ENCODE measurements at places on chromosomes 4 and X. TPM values are rescaled to one million over a fixed set of nuclear protein-coding genes. Genes with fewer than 3 reads are reported as not detected.

- no peak for DNase-seq
These were observed 137.4 kb upstream of the GUCY1A1 start for GRCh38 chr4:155529272-155529671.

DNA sequence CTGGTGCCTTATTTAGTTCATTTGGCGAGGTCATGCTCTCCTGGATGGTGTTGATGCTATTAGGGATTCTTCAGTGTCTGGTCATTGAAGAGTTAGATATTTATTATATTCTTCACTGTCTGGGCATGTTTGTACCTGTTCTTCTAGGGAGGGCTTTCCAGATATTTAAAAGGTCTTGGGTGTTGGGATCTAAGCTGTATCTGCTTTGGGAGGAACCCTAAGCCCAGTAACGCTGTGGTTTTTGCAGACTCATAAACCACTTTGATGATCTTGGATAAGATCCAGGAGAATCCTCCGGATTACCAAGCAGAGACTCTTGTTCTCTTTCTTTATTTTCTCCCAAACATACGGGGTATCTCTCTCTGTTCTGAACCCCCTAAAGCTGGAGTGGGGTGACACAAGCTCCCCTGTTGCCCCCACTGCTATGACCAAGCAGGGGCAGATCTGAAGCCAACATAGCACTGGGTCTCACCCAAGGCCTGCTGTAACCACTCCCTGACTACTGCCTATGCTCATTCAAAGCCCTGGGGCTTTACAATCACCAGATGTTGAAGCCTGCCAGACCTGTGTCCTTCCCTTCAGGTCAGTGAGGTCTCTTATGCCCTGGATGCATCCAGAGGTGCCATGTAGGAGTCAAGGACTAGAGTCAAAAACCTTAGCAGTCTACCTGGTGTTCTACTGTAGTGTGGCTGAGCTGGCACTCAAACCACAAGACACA lies 187.6 kb downstream of the GUCY2F start:
- no peak for DNase-seq

TMEM47 gene
- 29.4 TPM for polyA plus RNA-seq

GRCh38 chr4:475962-476361 lies 23.0 kb downstream of the ZNF721 start:
- no peak for DNase-seq

DNA sequence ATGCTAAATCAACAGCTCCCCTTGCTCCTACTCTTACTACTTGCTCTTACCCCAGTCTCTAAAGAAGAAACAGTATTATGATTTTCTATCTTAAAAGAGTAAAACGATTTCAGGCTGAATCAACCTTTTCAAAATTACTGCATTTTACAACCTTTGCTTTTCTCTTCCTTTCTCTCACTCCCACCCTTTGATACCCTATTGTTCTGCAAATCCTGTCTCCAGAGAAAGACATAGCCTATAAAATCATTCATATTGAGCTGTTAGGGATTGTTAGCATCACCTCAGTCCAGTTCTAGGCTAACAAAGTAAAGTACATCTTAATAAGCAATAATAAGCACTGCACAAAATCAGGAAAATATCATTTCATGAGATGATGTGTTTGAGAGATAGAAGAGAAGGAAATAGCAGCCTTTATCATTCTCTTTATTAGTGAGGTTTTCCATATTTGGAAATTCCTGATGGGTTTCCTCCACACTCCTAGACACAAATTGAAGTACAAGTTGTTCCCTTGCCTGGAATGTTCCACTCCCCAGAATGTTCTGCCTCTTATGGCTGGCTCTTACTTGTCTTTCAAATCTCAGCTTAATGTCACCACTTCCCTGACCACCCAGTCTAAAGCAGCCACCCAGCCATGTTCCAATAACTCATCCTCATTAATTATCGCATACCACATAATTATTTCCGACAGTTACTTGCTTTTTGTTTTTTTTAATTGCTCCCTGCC lies 219.7 kb downstream of the PALLD start:
- DNase-seq: no peak

DNA sequence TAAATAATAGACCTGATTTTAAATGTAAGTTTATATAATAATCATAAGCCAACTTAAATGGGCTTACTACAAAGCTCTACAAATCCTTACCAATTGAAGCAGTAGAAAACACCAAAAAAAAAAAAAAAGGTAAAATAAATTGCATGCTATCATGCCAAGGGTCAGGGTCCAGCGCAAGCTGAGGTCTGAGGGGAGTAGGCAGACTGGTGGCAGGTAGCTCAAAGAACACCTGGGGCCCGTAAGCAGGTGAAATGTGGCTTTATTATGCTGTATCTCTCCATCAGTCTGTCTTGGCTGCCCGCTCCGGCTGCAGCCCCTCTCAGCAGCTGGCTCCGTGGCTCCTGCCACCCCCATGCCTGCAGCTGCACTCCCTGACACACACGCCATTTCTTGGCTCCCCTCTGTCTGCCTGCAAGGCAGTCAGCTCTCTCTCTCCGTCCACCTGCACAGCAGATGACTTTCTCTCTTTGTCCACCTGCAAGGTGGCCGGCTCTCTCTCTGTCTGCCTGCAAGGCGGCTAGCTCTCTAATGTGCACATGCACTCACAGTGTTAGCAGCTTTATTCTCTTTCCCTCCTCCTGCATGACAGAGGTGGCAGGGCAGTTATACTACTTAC lies 209.4 kb upstream of the UGT8 start:
- no peak for DNase-seq

DNA sequence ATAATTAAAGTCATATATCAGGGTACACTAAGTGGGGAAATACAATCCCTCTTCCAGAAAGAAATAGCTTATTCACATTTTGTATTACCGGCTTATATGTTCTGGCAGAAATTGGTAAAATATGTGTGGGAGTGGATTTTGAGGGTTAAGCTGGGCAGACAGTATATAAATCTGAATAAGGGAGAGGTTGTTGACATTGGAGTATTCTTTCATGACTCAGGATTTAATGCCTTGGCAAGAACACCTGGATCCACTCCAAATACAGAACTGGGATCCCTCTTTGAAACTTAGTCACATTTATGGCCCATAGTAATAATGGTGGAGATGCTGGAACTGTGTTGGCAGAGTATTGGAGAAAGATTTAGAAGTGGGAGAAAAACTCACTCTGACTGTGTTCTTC lies 54.3 kb upstream of the TET2 start:
- no peak for DNase-seq

DNA sequence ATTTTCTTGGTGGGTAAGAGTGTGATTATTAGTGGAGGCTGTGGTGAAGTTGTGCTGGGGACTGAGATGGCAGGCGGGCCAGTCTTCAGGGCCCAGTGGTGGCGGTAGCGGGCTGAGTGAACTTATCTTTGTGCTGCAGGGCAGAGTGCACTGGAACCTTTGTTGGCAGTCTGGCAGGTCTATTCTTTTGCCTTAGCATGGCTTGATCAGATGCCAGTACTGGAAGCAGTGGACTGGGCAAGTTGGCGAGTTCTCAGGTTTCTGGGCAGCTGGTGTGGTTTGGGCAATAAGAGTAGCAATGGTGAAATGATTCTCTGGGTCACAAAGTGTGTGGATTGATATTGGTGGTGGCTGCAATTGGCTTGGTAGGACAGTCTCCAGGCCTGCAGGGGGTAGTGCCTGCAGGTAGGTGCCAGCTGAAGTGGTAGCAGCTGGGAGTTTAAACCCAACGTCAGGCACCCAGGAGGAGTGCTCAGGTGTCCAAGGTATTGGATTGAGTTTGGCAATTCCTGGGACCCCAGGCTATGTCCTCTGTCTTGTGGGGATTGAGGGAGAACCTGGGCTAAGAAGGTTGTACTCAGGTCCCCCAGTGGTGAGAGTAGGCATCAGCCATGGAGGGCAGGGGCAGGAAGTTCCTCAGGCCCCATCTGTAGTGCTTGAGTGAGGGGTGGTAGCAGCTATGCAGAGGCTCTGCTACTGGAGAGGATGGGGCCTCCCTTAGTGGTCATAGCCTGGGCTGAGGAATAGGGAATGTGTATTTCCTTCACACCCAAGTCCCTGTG lies 34.9 kb upstream of the SLC25A14 start:
- DNase-seq: no peak

MOB1B gene
- polyA plus RNA-seq: 45.4 TPM

- no peak for DNase-seq
These were observed 2153.6 kb upstream of the AGA start for GRCh38 chr4:179595671-179596410.

DNA sequence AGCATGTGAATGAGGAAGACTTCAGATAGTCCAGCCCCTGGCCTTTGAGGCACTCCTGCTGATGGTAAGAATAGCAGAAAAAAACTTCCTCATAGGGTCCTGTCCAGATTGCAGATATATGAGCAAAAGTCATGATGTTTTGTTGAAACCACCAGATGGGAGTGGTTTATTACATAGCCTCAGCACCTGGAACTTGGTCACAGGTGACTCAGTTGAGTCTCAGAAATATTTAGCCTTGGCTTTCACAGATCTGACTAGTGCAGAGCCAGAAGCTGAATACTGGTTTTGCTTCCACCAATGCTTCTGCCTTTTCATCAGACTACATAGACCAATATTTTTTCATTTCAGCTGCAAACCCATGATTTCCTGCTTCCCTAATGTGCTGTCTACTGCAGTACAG lies 994.9 kb upstream of the SLIT2 start:
- DNase-seq: no peak

SULT1E1 gene
- polyA plus RNA-seq: 254 TPM

FAM184B gene
- polyA plus RNA-seq: 0.18 TPM

PHOX2B gene
- polyA plus RNA-seq: 0.06 TPM

DNA sequence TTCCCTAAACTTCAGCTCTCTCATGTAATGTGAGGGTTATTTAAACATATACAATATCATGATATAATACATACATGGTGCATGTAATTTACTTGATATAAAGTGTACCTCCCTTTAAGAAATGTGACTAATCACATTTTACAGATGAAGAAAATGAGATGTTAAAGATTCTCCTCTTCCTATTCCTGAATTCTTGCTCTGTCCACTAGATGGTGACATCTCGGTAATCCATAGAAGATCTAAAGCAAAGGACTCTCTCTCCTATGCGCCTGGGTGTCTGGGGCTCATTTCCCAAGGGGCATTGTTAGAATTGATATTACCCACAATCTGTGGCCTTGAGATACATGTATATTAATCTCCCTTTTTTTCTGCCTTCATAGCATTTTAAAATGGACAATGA lies 804.9 kb downstream of the RAB28 start:
- DNase-seq: no peak

TNIP3 gene
- 0.75 TPM for polyA plus RNA-seq

HERC6 gene
- 10.7 TPM for polyA plus RNA-seq

CTSO gene
- polyA plus RNA-seq: 55.2 TPM

DNA sequence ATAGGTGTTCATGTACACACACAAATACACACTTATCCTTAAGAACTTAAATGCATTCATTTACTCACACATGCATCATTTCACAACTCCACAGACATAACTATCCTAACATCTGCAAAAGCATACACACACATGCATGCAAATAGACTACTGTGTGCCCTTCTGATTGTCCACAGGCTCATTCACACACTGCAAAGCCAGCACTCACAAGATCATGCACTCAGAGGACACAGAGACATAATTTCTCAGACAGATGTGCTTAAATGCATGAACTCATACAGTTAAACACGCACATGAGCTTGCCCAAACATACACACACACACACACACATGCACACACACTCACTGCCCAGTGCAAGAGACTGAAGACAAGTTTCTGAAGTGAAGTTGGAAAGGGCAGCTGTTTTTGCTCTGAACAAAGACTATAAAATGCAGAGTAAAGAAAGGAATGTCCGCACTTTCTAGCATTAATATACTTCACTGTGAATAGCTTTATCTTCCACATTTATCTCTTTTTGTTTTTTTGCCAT lies 1018.0 kb upstream of the HS3ST1 start:
- peak; percentile 28 for DNase-seq

DNA sequence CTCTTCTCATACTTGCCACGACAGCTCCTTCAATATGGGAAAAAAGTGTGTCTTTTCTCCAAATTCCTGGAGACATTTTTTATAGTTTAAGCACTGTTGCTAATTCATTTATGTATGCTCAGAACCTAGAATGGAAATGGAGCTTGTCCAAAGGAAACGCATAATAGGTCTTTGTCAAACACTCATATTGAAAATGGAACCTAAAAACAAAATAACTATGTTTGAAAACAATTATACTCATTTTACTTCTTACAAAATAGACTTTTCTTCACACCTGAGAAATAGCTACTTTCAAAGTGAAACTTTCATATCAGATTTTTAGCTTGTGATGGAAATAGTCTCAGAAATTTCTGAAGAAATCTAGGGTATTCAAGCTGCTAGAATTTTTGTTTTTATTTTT lies 529.7 kb upstream of the BOD1L1 start:
- no peak for DNase-seq
